ENCODE measurements at places on chromosomes 12 and 14.

- DNase-seq: no peak
- H3K27me3 ChIP-seq: no peaks in the 10 kb centered on the region
- no peaks in the 10 kb centered on the region for H3K4me1 ChIP-seq
- H3K36me3 ChIP-seq: no peaks in the 10 kb centered on the region
- no peak overlapping the region for H3K4me3 ChIP-seq
Observed at GRCh38 chr14:105577314-105577861, 51.0 kb downstream of the TMEM121 start.

- peaks cover 20% of the 10 kb centered on the region for H3K36me3 ChIP-seq
- no peak for DNase-seq
- H3K4me3 ChIP-seq: no peak overlapping the region
- H3K4me1 ChIP-seq: no peaks in the 10 kb centered on the region
Observed at GRCh38 chr14:45177076-45177475, 41.3 kb downstream of the FANCM start.

- H3K27me3 ChIP-seq: peaks cover 84% of the 10 kb centered on the region
- H3K36me3 ChIP-seq: peaks cover 6% of the 10 kb centered on the region
Observed at GRCh38 chr12:113475451-113476175, 3.9 kb upstream of the LHX5 start.

DNA sequence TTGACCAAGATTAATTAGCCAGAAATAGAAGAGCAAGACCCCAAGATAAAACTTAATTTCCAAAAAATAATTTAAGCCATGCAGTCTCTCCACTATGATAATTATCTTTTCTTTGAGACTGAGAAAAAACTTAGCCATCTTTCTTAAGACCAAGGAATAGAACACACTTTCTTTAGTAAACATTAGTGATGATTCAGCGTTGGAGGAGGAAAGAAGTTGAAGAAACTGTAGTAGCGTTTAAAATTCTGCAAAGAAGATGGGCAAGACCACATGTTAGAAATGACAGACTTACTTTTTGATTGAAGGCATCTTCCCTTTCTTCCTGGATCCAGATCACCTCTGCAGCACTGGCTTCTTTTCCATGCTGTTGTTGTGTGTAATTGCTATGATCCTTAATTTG, 124.8 kb upstream of the RASSF8 start:
- DNase-seq: no peak
- H3K4me3 ChIP-seq: no peak overlapping the region
- no peak overlapping the region for H3K27ac ChIP-seq

DNA sequence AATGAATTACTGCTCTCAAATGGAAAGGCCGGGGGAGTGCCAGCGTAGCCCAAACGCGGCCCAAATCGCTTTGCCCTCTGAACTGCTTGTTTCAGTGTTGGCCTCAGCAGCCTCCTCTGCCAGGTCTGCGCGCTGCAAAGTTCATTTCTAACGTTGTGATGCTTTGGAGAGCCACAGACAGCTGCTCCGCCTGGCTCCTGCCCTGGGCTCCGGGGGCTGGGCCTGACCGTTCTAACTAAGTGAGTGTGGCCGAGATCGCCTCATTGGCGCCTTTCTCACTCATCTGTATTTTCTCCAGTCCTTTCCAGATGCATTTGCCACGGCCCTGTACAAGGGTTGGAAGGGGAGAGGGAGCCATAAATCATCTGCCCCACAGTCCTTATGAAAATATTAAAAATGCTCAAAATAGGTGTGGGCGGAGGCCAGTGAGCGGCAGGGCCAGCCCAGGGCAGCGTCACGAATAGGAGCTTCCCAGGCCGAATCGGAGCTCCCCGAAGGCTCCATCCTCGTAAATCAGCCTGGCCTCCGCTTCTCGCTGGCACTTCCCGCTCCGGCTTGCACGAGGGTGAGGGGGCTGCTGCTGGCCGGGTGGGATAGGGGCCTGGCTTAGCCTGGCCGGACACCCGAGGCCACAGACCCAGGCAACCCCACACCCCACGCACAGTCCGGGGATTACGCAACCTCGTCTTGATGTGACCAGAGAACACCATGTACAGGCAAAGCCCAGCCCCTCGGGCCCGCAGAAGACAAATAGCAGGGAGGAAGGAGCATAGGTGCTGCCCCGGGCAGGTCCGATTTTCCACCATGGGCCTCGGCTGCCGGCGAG, 196.6 kb upstream of the DIO3 start:
- H3K4me1 ChIP-seq: no peaks in the 10 kb centered on the region
- DNase-seq: no peak
- H3K36me3 ChIP-seq: no peaks in the 10 kb centered on the region
- H3K27me3 ChIP-seq: no peaks in the 10 kb centered on the region
- H3K4me3 ChIP-seq: no peak overlapping the region
